ENCODE measurements at places on chromosomes 7 and 10.

GRCh38 chr10:4177791-4178190 is 392.8 kb upstream of the KLF6 start:
- no peak for DNase-seq

- no peak for DNase-seq
These were observed 345.9 kb downstream of the KIF20B start for GRCh38 chr10:90047243-90047729.

- no peak for DNase-seq
These were observed 104.5 kb downstream of the CCSER2 start for GRCh38 chr10:84432891-84433290.

- no peak for DNase-seq
These were observed 821 bp downstream of the SLC35B4 start for GRCh38 chr7:134315679-134316538.
